ENCODE measurements at places on chromosomes 5 and 9. TPM values are rescaled to one million over a fixed set of nuclear protein-coding genes. Genes with fewer than 3 reads are reported as not detected.

OCLN gene
- 9.0 TPM for total RNA-seq

DNA sequence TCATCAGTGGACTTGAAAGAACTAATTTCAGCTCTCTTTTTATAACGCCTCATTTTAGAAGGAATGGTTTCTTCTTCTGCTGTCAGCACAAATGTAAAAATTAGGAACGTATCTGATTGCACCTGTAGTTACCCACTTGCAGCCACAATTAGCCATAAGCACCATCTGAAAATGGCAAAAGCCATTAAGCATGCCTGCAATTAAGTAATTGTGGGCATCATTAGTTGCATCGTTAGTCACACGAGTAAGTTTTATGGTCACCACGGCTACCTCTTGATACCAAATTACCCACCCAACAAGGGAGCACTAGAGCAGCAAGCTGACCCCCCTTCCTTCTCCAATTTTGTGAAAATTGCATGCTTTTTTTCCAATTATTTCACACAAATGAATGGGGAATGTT lies 25.8 kb upstream of the SLC44A1 start:
- H3K36me3 ChIP-seq, result no peaks in the 10 kb centered on the region
- no peaks in the 10 kb centered on the region for H3K27me3 ChIP-seq
- H3K4me3 ChIP-seq, result no peak overlapping the region
- H3K27ac ChIP-seq, result no peak overlapping the region
- H3K4me1 ChIP-seq, result no peaks in the 10 kb centered on the region

- H3K4me3 ChIP-seq, result no peak overlapping the region
- H3K36me3 ChIP-seq, result peaks cover 8% of the 10 kb centered on the region
- no peaks in the 10 kb centered on the region for H3K27me3 ChIP-seq
- no peak overlapping the region for H3K27ac ChIP-seq
- H3K4me1 ChIP-seq, result no peaks in the 10 kb centered on the region
Measured at GRCh38 chr5:1512541-1513291, 11.0 kb downstream of the LPCAT1 start.

- H3K4me3 ChIP-seq, result no peak overlapping the region
- no peaks in the 10 kb centered on the region for H3K36me3 ChIP-seq
- H3K27me3 ChIP-seq, result no peaks in the 10 kb centered on the region
- no peaks in the 10 kb centered on the region for H3K4me1 ChIP-seq
Measured at GRCh38 chr5:158943057-158943456, 156.7 kb downstream of the EBF1 start.

DNA sequence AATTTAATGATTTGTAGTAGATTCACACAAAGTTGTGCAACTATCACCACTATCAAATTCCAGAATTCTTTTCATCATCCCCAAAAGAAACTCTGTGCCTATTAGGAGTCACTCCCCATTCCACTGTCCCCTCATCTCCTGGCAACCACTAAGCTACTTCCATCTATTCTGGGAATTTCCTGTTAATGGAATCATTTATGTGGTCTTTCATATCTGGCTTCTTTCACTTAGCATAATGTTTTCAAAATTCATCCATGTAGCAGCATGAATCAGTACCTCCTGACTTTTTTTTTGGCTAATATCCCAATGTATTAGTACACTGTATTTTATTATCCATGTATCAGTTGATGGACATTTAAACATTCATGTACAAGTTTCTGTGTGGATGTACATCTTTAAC lies 157.6 kb downstream of the TTC39B start:
- H3K27me3 ChIP-seq, result peaks cover 10% of the 10 kb centered on the region
- H3K4me3 ChIP-seq, result no peak overlapping the region
- DNase-seq, result no peak
- H3K36me3 ChIP-seq, result no peaks in the 10 kb centered on the region
- no peak overlapping the region for H3K27ac ChIP-seq
- H3K4me1 ChIP-seq, result no peaks in the 10 kb centered on the region

DNA sequence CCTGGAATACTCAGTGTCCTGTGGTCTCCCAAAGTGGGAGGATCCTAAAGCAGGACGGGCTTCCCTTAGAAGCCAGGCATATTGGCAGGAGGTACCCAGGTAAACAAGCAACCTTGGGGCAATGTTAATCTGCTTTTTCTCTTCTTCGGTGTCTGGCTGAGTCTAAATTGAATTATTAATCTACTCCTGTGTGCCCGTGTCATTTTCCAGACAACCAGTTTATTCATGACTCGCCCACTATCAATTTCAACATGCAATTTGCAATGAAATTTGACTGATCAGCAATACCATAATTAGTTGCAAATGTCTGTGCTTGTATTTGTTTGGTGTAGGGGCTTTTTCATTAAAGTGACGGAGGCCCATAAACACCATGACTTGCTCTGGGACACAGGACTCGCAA lies 32.9 kb upstream of the JADE2 start:
- no peak overlapping the region for H3K27ac ChIP-seq
- no peak for DNase-seq
- no peaks in the 10 kb centered on the region for H3K27me3 ChIP-seq
- H3K4me1 ChIP-seq, result no peaks in the 10 kb centered on the region

CDC20B gene
- not detected for total RNA-seq

GRCh38 chr9:19049917-19050636 lies 850 bp downstream of the RRAGA start:
- H3K36me3 ChIP-seq, result no peaks in the 10 kb centered on the region
- no peaks in the 10 kb centered on the region for H3K27me3 ChIP-seq
- H3K4me3 ChIP-seq, result peak overlapping the region; percentile 90
- no peak for DNase-seq

GRCh38 chr9:71145179-71145578 lies 23.8 kb upstream of the TRPM3 start:
- H3K36me3 ChIP-seq, result no peaks in the 10 kb centered on the region
- no peaks in the 10 kb centered on the region for H3K27me3 ChIP-seq
- no peak overlapping the region for H3K4me3 ChIP-seq

DNA sequence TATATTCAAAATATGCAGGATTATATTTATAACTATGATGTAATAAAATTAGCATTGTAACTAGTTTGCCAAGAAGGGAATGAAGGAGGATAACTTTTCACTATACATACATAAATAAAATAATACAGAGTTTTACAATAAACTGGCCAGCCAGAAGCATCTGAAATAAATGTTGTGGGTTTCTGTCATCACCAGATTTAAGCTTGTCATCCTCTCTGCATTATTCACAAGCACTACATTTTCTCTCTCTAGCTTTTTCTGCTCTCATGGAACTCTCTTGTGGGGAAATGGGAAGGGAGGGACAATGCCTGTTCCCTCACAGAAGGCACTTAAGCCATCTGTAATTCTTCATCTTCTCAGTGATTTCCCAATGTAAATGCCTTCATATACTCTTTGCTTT lies 626.8 kb downstream of the SEMA5A start:
- no peaks in the 10 kb centered on the region for H3K4me1 ChIP-seq
- H3K36me3 ChIP-seq, result no peaks in the 10 kb centered on the region
- DNase-seq, result no peak
- H3K4me3 ChIP-seq, result no peak overlapping the region
- H3K27me3 ChIP-seq, result no peaks in the 10 kb centered on the region

GRCh38 chr5:176134529-176135223 lies 103.5 kb upstream of the SIMC1 start:
- H3K4me3 ChIP-seq, result no peak overlapping the region
- peaks cover 18% of the 10 kb centered on the region for H3K4me1 ChIP-seq
- DNase-seq, result no peak

DNA sequence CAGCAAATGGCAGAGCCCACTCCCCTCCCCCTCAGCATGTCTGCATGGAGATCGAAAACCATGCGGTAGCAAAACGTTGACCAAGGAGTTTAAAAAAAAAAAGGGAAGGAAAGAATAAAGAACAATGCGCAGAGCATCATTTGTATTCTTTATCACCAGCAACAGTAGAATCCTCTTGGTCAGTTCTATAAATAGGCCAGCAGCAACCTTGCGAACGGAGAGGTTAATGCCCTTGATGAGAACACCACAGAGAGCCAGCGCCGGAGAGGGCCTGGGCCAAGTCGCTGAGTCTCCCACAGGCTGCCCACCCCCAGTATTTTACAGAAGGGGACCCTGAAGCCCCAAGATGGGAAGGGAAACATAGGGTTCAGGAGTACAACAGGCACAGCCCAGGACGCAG lies 22.7 kb downstream of the WHRN start:
- no peaks in the 10 kb centered on the region for H3K36me3 ChIP-seq
- H3K27ac ChIP-seq, result no peak overlapping the region
- H3K4me1 ChIP-seq, result peaks cover 24% of the 10 kb centered on the region

EFNA5 gene
- 0.36 TPM for total RNA-seq

SPATA24 gene
- 4.8 TPM for total RNA-seq

DBH gene
- 0.26 TPM for total RNA-seq

AQP3 gene
- 130 TPM for total RNA-seq

- H3K27me3 ChIP-seq, result no peaks in the 10 kb centered on the region
- no peaks in the 10 kb centered on the region for H3K36me3 ChIP-seq
- no peak overlapping the region for H3K4me3 ChIP-seq
Measured at GRCh38 chr9:15138357-15138686, 168.7 kb downstream of the TTC39B start.

- DNase-seq, result no peak
- no peak overlapping the region for H3K27ac ChIP-seq
- no peaks in the 10 kb centered on the region for H3K27me3 ChIP-seq
- no peaks in the 10 kb centered on the region for H3K36me3 ChIP-seq
- H3K4me3 ChIP-seq, result no peak overlapping the region
Measured at GRCh38 chr5:68545636-68546295, 330.2 kb downstream of the PIK3R1 start.

PHF19 gene
- 184 TPM for total RNA-seq

TBCA gene
- 97.4 TPM for total RNA-seq

- H3K4me1 ChIP-seq, result no peaks in the 10 kb centered on the region
- no peak overlapping the region for H3K27ac ChIP-seq
Measured at GRCh38 chr5:172969921-172970320, 10.7 kb downstream of the RPL26L1 start.

CRB2 gene
- 0.20 TPM for total RNA-seq

NDUFB6 gene
- 17.1 TPM for total RNA-seq

DNA sequence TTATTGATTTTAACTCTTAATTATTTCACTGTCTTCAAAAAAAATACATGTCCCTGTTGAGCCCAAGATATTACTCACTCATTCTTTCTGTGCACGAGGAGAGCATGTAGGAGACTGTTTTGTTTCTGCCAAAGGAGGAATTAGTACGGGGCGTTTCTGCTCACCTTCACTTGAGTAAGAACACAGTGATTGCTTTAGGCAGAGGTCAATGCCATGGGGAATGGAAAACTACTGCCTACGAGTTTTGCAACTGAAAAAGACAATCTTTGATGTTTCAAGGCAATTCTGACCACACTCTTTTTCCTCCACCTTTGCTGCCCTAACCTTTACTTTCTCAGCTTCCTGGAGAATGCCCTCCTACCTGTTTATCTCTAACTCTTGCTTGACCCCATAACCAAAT lies 109.4 kb downstream of the CCDC192 start:
- H3K4me3 ChIP-seq, result no peak overlapping the region
- H3K4me1 ChIP-seq, result no peaks in the 10 kb centered on the region
- H3K27ac ChIP-seq, result no peak overlapping the region
- H3K36me3 ChIP-seq, result no peaks in the 10 kb centered on the region
- no peak for DNase-seq

DNA sequence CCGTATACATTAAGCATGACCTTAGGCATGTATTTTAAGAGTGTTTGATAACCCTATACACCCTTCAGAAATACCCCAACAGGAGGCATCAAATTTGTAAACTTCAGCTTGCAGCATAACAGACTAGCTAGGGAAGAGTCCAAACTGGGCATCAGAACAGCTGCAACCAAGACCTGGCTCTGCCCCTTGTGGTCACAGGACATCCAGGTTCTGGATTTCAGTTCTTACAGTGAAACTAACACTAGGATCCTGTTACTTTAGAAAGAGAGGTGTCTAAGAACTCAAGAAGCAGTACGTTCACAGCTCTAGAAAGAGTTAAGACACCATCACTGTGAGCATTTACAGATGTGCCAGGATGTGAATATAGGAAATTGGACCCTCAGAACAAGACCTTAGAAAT lies 229.8 kb downstream of the BNC2 start:
- H3K4me3 ChIP-seq, result no peak overlapping the region
- no peaks in the 10 kb centered on the region for H3K36me3 ChIP-seq
- H3K27me3 ChIP-seq, result no peaks in the 10 kb centered on the region
- no peaks in the 10 kb centered on the region for H3K4me1 ChIP-seq
- no peak overlapping the region for H3K27ac ChIP-seq

All from T-cell (primary cell).